GM12891 (cell line): ENCODE measurements at places on chromosomes 1 and 21.

DNA sequence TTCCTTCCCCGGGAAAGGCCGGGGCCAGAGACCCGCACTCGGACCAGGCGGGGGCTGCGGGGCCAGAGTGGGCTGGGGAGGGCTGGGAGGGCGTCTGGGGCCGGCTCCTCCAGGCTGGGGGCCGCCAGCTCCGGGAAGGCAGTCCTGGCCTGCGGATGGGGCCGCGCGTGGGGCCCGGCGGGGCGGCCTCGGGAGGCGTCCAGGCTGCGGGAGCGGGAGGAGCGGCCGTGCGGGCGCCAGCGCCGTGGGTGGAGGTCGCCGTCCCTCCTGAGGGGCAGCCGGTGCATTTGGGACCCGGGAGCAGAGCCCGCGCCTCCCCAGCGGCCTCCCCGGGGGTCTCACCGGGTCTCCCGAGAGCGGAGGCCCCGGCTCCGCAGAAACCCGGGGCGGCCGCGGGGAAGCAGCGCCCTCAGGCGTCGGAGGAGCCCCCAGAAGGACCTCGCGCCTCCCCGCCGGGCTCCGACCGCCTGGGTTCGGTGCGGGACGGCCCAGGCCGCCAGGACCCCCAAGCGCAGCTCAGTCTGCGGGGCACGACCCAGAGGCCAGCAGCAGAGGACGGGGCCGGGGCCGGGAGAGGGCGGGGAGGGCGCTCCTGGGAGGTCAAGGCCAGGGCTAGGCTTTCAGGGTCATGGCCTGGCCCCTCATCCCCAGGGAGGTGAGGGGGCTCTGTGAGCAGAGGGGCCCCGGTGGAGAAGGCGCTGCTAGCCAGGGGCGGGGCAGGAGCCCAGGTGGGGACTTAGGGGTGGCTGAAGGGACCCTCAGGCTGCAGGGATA is 7.2 kb upstream of the SLX9 start:
- DNase-seq: peak; percentile 69

- no peak for DNase-seq
These were observed 8.2 kb downstream of the UQCRHL start for GRCh38 chr1:15799004-15799867.

- DNase-seq: no peak
These were observed 12.1 kb upstream of the OLIG2 start for GRCh38 chr21:33013626-33014025.

- no peak for DNase-seq
These were observed 174.1 kb downstream of the KCNJ6 start for GRCh38 chr21:37742115-37742514.

GRCh38 chr21:22225299-22225698 is 1227.1 kb downstream of the NCAM2 start:
- no peak for DNase-seq

- DNase-seq: no peak
These were observed 108.0 kb downstream of the CASZ1 start for GRCh38 chr1:10688409-10688786.

DNA sequence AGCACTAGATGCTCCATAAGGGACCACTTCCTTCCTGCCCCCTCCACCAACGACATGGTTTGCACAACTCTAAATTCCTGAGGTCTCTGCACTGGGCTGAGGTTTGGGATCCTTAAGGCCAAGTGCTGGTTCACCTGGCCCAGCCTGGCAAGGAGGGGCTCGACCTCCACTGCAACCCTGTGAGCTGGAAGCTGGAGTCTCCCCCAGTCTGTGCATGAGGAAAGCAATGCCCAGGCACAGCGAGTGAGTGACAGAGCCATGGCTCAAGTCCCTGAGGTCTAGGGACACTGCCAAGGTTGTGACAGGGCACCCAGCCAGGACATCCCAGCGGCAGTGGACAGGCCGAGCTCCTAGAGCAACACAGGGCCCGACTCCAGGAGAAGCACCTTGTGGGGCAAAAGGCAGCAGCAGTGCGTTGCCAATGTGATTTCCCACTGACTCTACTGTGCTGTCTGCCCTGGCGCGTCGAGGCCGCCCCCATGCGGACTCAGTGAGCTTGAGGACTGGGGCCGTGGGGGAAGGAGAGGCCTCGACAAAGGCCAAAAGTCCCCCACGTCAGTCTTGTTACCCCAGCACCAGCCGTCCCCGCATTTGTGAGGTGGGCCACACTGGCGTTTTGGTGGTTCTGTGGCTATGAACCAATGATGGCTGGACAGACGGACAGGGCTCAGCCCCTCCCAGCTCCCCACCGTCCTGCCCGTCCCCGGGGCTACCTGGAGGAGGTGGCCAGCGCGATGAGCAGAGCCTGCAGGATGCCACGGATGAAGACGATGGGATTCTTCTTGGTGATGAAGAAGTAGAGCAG is 30.0 kb downstream of the PODN start:
- DNase-seq: no peak

DNA sequence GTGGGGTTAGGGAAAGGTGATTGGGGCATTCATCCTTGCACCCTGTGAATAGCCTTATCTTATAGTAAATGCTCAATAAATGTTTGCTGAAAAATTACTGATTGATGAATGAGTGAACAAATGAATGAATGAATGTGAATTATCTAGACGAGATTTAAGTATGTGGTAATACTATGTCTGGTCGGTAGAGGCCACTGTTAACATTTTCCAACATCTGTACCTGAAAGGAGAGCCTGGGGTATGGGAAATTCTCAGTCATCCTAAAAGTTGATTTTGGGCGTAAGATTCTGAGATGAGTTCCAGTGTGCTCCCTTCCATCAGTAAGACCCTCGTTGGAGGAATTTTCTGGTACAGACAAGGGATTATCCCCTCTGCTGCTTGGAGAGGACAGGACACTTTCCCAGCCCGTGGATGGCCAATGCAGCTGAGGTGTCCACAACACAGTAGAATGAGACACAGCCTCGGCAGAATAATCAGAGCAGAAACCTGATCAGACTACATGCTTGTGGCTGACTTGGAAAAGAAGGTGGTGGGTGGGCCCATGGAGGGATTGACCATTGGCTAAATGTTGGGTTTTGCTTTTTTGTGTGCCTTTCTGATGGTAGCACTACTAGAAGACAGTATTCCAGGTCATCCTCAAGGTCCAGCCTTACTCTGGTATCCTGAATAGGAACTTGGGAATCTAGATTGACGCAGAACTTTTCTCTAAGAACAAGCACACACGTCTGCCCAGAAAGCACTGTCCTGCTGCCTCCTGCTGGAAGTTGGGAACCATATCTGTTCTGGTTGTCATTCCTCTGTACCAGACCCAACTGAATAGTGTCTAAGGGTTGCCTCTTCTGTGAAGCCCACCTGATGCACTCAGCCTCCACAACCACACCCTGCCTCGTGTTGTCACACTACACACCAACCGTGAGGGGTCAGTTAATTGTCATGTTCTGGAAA is 262.0 kb downstream of the TNR start:
- DNase-seq: no peak

GRCh38 chr21:35223480-35224156 is 174.5 kb upstream of the RUNX1 start:
- no peak for DNase-seq

DNA sequence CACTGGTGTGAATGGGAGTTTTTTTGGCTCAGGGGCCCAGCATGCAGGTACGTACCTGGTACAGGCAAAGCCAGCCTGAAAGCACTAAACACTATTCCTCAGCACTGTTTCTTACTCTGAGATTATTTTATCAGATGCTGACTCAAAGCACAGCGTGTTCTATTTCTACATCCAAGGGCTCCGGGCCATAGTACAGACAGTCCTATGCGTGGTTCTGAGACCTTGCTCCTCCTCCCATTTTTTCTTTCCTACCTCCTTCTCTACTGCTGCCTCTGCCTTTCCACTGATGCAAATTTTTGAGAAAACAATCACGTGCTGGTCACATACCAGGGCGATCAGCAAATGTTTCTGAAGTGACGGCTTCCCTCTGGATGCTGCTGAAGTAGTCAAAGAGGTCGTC is 36.3 kb downstream of the PDPN start:
- DNase-seq: no peak

DNA sequence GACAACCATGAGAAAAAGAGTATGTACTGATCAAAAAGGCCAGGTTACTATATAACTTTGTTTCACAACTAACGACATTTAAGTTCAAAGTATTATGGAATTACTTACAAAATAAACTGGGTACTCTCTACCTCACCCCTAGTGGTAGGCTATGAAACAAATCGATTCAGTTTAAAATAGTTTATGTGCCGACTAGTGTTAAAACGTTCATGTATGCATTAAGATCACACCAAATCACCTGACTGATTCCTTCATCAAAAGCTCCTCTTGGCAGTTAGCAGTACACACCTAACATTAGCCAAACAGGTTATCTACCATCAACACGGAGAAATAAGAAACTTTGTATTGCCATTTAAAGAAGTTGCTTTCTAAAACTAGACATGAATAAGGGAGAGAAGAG is 137.1 kb downstream of the AKT3 start:
- no peak for DNase-seq

GRCh38 chr1:48026275-48026674 is 29.1 kb upstream of the TRABD2B start:
- DNase-seq: no peak

GRCh38 chr1:203492082-203492747 is 1.7 kb upstream of the OPTC start:
- no peak for DNase-seq

- DNase-seq: no peak
These were observed 6.9 kb downstream of the SERTAD4 start for GRCh38 chr1:210239349-210240111.

- no peak for DNase-seq
These were observed 127.9 kb upstream of the CACYBP start for GRCh38 chr1:174871886-174872285.

- DNase-seq: no peak
These were observed 167.7 kb upstream of the USP24 start for GRCh38 chr1:55382806-55383305.

- DNase-seq: no peak
These were observed 47.1 kb upstream of the COL6A2 start for GRCh38 chr21:46050668-46051378.

DNA sequence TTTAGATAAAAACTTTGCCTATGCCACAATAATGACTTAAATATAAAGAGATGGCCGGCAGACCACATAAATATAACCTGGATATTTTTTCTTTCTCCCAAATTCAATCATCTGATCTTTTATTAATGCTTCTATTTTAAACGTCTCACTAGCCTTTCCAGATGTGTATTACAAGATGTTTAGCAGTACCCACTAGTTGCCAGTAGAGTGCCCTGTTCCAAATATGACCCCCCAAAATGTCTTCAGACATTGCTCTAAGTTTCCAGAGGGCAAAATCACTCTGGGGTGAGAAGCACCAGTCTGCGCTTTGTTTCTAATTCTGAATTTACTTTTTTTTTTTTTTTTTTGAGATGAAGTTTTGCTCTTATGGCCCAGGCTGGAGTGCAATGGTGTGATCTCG is 268.1 kb downstream of the GRIK1 start:
- no peak for DNase-seq

GRCh38 chr1:41846625-41847405 is 71.9 kb downstream of the HIVEP3 start:
- no peak for DNase-seq

DNA sequence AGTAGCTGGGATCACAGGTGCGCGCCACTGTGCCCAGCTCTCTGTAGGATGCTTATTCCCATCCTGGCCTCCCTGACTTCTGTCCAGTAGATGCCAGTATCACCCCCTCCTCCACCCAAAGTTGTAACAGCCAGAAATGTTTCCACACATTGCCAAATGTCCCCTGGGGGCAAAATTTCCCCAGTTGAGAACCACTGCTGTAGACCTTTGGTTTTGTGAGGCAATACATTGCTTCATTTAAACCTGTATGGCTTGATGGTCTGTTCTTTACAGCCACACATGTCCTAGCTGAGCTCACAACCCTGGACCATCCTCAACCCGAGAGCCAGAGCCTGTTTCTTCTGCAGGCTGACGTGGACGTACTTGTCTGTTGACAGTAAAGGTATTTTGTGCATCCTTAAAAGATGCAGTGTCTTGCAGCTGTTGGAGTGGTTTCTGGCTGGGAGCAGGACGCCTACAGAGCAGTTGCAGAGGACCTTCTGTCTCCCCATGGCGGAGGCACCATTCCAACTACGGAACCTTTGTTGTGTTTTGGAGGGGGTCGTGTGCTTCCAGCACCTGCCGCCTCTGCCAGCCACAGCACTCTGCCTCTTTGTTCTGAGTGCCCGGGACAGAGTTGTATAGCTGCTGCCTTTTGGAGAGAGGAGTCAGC is 26.6 kb downstream of the DOP1B start:
- no peak for DNase-seq

- DNase-seq: no peak
These were observed 22.6 kb downstream of the PRDM15 start for GRCh38 chr21:41856572-41856971.

DNA sequence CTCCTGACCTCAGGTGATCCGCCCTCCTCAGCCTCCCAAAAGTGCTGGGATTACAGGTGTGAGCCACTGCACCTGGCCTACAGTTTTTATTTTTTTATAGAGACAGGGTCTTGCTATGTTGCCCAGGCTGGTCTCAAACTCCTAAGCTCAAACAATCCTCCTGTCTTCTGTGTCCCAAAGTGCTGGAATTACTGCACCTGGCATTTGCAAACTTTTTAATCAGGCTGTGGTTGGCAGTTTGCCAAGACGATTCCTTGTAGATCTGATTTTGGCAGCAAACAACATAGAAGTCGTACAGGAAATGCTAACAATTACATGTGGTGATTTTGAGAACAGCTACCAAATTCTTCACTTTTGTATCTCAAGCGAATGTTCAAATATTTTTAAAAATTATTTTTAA is 10.1 kb downstream of the RBP7 start:
- no peak for DNase-seq

- DNase-seq: peak; percentile 84
These were observed at the start of gene TUFT1 for GRCh38 chr1:151540021-151540981. Gene TUFT1 (plus strand): TSS chr1:151540309. CDS start chr1:151540367, 58 bp downstream.

GRCh38 chr1:235644693-235645305 is 4.8 kb downstream of the GNG4 start:
- no peak for DNase-seq

GRCh38 chr1:104884939-104885338 is 1135.2 kb downstream of the AMY1C start:
- no peak for DNase-seq

- DNase-seq: no peak
These were observed 28.2 kb downstream of the DNAH14 start for GRCh38 chr1:224957696-224958095.

DNA sequence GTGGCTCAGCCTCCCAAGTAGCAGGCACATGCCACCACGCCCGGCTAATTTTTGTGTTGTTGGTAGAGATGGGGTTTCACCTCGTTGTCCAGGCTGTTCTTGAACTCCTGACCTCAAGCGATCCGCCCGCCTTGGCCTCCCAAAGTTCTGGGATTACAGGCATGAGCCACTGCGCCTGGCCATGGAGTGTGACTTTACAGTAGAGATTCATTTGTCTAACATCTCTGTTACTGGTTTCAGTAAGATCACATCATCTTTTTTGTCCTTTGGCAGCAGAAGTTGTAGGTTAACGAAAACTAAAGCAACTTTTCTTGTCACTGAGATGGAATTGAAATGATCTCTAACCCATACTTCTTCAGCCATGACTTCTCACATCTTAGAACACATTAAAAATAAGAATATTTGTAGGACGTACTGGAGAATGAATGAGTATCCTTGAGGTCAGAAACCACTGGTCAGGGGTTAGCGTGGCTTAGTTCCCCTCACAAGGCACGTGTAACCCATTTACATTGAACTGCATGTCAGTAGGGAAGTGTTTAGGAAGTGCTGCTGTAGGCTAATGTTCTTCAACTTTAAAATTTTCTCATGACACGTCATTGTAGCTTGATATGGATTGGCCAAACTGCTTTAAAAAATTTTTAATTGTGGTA is 75.9 kb downstream of the CAMTA1 start:
- no peak for DNase-seq
